ENCODE measurements at places on chromosomes 13 and 19.
A peak's percentile ranks its signal among the peaks of the same experiment; 100 is the strongest.

DNA sequence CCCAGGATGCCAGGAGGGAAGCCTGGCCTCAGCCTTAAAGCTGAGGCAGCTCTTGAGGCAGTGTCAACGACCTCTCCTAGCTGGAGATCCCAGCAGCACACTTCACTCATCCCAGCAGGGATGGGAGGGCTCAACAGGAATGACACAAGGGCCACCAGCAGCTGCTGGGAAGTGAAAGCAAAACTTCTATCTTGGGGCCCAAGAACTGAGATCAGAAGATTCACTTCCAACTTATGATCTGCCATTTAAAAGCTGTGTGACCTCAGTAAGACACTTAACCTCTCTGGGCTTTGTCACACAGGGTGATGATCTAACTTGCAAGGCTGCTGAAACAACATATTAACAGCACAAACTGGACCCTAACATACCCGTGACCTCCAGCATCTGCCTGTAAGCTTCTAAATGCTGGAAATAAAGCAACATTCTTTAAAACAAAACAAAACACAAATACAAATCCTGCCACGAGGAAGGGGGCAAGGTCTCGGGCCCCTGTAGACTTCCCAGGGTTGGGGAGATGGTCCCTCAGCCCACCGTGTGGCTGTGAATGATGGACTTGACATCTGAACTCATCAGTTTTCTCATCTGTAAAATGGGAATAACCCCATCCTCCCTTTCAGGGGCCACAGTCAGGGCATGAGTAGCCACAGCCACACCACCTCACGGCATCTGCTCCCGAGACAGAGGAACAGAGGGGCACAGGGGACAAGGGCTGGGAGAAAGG is 22.7 kb downstream of the ELL start:
- no peak for DNase-seq

- DNase-seq = no peak
These were observed 196.8 kb downstream of the POSTN start for GRCh38 chr13:37401721-37402120.

DNA sequence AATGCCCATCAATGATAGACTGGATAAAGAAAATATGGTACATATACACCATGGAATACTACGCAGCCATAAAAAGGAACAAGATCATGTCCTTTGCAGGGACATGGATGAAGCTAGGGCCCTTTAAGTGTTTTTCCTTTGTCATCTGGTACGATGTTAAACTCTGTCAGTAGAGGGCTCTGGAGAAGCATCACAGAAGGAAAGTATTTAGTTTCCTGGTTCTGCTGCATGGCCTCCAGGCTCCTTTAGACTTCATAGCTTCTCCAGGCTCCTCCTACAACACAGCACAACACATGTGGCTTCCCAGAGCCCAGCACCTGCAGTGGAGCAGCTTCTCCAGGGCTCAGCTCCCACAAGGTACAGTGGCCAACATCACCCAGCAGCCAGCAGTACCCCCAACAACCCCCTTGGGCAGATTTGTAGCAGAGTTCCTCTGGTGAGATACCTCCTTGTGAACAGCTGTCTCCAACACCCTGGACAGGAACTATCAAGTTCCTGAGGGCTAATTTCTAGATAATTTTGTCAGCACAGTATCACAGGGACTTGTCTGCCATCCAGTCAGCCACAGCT is 63.4 kb downstream of the KCTD12 start:
- no peak for DNase-seq

- no peak for DNase-seq
These were observed 4.2 kb downstream of the TRAPPC6A start for GRCh38 chr19:45173816-45174215.

- no peak for DNase-seq
These were observed 310.4 kb downstream of the SPRY2 start for GRCh38 chr13:80030491-80030890.

DNA sequence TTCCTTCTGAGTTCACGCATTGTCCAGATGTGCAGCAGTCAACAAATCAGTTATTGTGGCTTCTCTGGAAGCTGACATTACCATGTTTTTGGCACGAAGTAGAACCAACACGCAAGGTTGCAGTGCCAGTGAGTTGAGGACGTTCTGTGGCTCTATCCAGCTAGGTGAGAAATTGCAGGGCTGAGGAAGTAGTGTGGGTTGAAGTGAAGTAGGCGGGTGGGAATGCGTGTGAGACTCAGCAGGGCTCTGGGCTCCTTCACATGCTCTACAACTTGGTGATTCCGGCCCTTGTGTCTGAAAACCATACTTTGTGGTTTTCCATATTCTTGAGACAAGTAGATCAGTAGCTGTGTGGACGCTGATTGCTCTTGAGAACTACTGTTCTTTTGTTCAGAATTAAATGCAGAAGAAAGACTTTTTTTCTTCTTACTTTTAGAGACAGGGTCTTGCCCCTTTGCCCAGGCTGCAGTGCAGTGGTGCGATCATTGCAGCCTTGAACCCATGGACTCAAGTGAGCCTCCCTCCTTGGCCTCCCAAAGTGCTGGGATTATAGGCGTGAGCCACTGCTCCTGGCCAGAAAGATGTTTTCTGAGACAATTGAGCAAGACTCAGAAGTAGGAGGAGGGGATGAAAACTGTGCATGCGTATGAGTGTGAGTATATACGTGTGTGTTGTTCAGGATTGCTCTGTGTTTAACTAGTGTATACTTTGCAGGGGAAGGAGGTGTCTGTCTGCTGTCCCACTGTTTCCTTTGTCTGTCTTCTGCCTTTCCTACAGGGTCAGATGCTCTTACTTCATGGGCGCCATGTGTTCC is 46.2 kb downstream of the GATAD2A start:
- no peak for DNase-seq

GRCh38 chr13:107992542-107992941 is 222.8 kb downstream of the LIG4 start:
- DNase-seq = no peak

DNA sequence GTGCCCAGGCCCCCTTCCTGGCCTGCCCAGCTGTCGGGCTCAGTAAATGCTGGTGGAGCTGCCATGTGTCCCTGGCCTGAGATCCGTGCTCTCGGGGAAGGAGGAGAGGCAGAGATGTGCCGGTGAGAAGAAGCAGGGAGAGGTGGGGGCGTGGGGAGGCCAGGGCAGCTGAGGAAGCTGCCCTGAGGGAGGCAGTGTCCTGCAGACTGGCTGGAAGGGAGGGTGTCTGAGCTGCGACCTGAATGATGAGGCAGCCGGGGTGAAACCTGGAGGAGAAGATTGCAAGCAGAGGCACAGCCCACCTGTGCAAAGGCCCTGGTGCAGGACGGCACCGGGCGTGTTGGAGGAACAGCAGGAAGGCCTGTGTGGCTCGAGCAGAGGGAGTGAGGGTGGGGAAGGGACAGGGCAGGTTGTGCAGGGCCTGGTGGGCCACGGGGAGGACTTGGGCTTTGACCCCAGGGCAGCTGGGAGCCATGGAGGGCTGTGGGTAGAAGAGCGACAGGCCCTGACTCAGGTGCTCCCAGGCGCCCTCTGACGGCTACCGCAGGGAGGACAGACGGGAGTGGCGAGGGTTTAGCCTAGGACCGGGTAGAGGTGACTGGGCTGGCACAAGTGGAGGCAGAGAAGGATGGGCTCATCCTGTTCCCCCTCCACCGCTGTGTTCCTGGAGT is 14.0 kb upstream of the CELF5 start:
- no peak for DNase-seq

- DNase-seq = no peak
These were observed 344 bp downstream of the NHLRC3 start for GRCh38 chr13:39038569-39039030.

GRCh38 chr13:64675255-64675892 is 2554.8 kb downstream of the PCDH9 start:
- no peak for DNase-seq

DNA sequence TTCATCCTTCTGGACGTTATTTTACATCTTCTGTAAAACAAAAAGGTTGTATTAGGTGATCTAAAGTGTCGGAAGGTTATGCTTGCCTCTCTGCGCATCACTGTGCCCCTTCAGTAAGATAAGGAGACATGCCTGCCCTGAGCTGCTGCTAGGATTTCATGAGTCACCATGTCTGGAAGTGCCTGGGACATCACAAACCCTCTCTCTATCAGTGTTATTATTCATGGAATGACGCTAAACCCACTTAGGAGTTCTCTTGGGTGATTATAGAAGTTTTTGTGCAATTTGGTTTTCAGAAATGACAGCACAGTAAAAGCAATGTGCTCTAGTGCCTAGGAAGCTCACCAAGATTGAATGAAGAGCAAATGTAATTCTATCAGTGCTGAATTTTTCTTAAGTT is 617.7 kb downstream of the DCT start:
- no peak for DNase-seq

DNA sequence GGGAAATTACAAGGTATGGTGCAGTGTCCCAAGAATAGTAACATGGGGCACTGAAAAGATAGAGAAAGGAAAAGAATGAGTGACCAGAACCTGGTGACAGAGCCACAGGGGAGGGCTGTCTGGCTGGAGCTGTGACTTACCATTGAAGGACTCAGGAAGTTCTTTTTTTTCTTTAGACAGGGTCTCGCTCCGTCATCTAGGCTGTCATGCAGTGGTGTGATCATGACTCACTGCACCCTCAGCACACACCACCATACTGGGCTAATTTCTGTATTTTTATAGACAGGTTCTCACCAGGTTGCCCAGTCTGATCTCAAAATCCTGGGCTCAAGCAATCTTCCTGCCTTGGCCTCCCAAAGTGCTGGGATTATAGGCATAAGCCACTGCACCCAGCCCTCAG is 8.8 kb upstream of the CPB2 start:
- no peak for DNase-seq

GRCh38 chr19:21848706-21849105 is 12.7 kb upstream of the ZNF43 start:
- DNase-seq = no peak

- DNase-seq = no peak
These were observed 772 bp downstream of the PARP4 start for GRCh38 chr13:24511816-24512196.

GRCh38 chr19:33267706-33268105 is 34.6 kb downstream of the CEBPA start:
- DNase-seq = no peak

DNA sequence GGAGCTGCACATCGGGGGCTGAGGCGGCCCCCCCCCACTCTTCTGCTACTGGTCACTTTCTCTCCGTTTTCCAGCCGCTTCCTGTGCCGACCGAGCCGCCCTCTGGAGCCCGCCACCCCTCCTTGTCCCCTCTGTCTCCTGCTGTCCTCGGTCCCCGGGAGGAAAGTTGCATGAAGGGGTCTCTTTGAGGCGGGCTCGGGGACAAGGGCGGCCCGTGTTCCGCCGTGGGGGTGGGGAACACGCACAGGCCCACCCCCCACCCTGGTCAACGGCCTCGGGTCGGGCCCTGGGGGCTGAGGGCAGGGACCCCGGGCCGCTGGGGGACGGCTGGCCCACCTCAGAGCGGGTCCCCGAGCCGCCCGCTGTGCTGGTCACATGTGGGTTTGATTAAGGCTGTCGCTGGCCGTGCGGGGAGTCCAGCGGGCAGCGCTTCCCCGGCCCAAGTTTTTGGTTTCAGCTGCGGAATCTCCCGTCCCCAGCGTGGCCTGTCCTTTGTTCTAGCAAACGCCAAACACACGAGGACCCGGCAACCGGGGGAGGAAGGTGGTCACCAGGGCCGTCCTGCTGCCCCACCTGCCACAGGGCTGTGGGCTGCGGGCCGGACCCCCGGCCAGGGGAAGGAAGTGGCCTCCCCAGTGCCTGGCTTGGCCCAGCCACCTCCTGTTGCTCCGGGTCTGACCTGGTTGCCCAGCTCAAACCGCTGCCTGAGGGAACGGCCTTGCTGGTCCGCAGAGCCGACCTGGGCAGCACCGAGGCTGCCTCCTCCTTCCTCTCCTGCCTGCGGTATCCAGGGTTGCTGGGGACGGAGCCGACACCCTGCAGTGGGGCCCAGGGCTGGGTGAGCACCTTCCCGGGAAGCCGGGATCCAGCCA is 1.9 kb downstream of the EFNA2 start:
- no peak for DNase-seq

DNA sequence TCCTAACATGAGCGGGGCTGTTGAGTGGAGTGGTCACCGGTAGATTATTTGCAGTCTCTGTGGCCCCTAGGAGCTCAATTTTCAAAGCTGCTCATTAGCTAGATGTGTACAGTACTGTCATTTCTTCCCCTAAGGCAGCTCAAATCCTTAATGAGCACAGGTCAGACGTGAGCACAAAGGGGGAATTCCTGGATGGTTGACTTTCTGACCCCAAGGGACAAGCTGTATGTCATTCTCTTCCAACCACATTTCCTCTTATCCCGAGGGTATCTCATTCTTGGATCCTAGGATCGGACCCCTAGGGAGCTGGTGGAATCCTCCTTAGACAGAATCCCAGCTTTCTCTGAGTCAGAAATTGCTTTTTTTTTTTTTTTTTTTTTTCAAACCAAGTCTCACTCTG is 5.7 kb upstream of the OR7G3 start:
- no peak for DNase-seq

- peak; percentile 80 for DNase-seq
These were observed at the start of gene LRFN3 for GRCh38 chr19:35935911-35936737. TSS of gene LRFN3 (plus strand) at chr19:35936374. CDS start at chr19:35939426, 3,052 bp downstream.

GRCh38 chr13:113534236-113534860 is 43.8 kb upstream of the DCUN1D2 start:
- DNase-seq = peak; percentile 34

DNA sequence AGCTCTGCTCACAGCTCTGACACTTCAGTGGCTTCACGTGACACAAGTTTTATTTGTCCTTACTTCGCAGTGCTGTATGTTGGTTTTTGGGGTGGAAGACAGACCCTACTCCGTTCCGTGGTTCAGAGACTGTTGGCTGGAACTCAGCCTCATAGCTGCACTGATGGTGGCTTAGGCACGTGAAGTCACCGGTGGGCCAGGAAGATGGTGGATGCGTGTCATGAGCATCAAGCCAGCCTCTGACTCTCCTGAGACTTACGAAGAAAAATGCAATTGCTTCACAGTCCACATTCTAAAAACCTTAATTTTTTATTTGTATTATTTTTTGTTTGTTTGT is 161.4 kb upstream of the SOX1 start:
- no peak for DNase-seq

GRCh38 chr19:31317570-31317969 is 31.7 kb downstream of the TSHZ3 start:
- peak; percentile 67 for DNase-seq

- no peak for DNase-seq
These were observed 9.8 kb downstream of the TMED1 start for GRCh38 chr19:10826231-10826630.

DNA sequence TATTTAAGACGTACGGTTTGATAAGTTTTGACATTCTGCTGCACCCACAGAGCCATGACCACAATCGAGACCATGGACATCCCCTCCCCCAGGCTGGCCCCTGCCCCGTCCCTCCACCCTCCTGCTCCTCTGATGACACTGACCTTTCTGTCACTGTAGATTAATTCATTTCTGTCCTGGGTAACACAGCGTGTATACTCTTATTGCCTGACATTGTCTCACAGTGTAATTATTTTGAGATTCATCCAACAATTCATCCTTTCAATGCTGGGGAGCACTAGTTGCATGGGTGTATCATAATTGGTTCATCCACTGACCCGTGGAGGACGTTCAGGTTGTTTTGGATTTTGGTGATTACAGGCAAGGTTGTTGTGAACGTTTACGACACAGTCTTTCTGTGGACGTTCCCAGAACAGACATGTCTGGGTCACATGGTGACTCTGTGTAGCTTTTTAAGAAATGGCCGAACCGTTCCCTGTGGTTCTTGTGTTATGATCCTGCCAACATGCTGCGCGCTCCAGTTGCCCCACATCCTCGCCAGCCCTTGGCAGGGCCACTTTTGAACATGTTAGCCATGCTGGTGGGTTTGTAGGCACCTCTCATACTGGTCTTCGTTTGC is 41.9 kb downstream of the C13orf46 start:
- peak; percentile 36 for DNase-seq

Measured in left forelimb (tissue), 1 donor.